ENCODE measurements at places on chromosomes 12 and 14.

GRCh38 chr12:12996209-12996608, 3.9 kb downstream of the HEBP1 start:
- DNase-seq = no peak

- no peak for DNase-seq
These were observed 55.5 kb downstream of the CRACR2A start for GRCh38 chr12:3697311-3697870.

- DNase-seq = no peak
These were observed 15.6 kb upstream of the REP15 start for GRCh38 chr12:27680619-27681018.

GRCh38 chr14:99233222-99234035, 38.6 kb downstream of the BCL11B start:
- no peak for DNase-seq

- no peak for DNase-seq
These were observed 196.9 kb downstream of the GRIN2B start for GRCh38 chr12:13784504-13784903.

DNA sequence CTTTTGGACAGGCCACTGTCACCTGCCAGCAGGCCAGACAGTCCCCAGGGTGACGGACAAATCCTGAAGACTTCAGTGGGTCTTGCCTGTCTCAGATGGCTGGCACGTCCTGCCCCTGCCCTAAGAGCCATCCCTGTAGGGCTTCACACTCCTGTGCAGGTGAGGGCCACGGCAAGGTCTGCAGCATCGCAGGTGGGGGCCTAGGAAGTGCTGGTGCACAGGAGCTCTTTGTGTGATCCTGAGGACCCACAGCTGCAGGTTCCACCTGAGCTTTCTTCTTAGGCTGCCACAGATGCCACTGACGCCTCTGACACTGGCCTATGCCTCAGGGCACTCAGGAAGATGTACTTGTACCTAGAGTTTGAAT, 108.5 kb upstream of the FKBP4 start:
- DNase-seq = no peak

GRCh38 chr12:114684098-114684869, at the start of gene TBX3:
Gene TBX3 (minus strand): TSS chr12:114684175. CDS start chr12:114683200, 975 bp downstream.
- DNase-seq = no peak

DNA sequence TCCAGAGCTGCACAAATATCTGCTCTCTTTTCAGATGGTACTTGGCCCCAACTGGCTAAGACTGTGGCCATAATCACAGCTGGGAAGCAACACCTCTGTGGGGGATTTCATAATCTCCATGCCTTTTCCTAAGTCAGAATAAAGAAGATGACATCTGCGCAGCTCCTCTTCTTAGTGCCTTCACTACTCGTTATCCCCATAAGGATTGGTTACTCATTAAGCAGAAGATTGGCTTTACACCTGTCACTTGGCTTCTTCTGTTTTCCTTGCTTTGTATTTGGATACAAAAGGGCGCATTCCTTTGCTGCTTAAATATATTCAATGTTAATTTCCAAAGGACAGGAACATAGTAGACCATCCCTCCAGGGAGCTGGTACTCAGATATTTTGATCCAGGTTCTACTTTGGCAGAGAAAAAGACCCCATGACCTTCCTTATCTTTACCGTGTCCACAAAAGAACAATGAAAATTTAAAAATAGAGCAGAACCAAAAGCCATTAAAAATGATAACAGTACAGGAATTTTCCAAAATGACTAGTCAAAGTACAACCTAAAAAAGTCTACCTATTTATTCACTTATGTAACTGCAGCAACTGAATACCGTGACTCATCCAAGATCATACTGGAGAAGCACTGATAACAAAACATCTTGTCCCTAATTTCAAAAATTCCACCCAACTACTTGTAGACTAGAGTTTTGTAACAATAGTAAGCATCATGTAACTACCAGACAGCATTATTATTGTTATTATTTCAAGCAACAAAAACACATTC, 352.3 kb upstream of the TMPO start:
- DNase-seq = no peak

- DNase-seq = no peak
These were observed 269.9 kb downstream of the ADAMTS20 start for GRCh38 chr12:43282106-43282505.

- DNase-seq = no peak
These were observed 205.0 kb upstream of the DDHD1 start for GRCh38 chr14:53358166-53358565.

GRCh38 chr14:98582276-98582675, 689.7 kb downstream of the BCL11B start:
- no peak for DNase-seq

GRCh38 chr14:56170877-56171422, 52.7 kb downstream of the PELI2 start:
- DNase-seq = no peak

DNA sequence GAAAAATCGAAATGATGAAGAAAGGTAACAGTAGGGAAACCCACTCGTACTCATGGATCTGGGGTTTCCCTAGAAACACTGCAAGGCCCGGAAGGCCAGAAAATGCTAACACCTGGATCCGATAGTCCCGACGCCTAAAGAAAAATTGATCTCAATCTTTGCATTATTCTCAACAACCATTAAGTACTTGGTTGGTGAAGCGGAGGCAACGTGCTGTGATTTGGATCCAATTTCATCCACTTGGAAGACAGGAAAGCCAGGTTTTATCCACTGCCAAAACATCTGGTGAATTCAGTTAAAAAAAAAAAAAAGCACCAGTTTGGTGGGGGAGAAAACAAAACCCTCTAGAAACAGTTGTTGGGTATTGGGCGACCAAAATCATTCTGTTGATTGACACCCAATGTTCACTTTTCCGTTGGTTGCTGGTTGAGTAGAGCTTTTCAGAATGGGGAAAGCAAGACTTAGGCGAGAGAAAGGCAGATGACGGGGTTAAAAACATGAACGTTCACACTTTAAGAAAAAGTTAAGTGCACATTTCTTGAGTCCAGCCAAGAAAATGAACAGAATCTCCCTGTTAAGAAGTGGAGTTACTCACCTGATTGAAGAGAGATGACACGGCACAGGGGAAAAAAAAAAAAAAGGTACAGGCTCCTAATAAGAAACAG, 41.9 kb upstream of the MED13L start:
- DNase-seq = no peak

DNA sequence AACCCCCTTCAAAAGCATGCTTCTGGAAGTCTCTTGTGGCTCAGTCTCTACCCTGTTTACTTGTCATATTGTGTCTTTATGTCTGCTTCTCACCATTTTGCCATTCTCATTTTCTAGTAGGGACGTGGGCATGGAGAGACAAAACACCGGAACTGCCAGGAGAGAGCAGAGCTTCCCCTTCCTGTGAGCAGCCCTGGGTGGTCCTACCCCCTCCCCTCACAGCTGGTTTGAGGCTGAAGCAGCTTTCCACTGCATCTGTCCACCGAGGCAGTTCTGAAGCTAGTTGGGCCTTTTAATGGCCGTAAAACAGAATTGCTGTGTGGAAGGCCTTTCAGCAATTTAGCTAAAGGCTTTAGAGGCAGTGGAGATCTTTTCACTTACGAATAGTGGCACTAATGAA, 77.0 kb downstream of the PELI2 start:
- no peak for DNase-seq

DNA sequence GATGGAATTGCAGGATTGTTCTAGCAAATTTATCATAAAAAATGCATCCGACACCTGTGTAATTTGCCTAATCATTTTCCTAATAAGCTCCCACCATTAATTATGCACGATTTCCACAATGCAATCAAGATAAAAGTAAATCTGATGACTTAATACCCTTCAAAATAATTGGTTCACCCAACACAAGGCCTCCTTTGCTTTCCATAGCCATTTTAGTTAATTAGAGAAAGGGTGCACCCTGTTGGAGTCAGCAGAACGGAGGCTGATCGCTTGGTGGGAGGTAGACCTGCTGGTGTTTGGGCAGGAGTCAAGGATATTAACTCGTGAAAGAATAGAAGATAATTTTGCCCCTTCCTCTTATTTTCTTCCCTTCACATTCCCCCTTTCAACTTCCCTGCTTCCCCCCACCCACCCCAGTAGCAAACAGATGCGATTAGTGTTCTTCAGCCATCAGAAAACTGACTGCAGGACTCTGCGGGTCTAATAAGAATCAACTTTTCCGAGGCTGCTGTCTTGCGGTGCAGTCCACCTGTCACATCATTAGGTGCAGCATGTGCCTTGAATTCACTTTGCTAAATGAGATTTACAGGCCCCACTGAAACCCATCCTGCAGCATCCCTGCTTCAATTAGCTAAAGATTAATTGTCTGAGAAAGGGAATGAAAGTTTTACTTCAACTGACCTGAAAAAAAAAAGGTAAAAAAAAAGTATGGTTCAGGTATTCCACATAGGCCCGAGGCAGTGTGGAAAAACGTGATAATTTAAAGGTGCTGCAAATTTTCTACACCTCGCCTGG, 553.7 kb upstream of the LMO3 start:
- DNase-seq = no peak

- DNase-seq = no peak
These were observed 114.2 kb upstream of the ARID2 start for GRCh38 chr12:45615268-45615667.

DNA sequence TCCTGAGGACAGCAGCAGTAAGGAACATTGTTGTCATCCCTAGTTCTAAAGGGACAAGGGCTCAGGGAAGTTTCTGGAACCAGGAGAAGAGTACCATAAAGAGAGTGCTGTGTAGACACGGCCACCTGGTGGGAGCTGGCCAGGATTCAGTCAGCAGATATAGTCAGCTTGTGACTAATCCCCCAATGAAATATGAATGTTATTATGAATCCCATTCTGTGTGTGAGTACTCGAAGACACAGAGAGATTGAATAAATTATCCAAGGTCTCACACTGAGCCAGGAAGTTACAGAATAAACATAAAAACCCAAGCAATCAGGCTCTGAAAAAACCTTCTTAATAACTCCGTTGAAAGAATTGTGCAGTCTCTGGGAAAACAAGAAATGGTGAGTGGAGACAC, 1359.5 kb downstream of the AACS start:
- DNase-seq = no peak

- DNase-seq = no peak
These were observed 87.7 kb downstream of the PELI2 start for GRCh38 chr14:56205881-56206280.

GRCh38 chr12:67504026-67504425, 144.5 kb upstream of the DYRK2 start:
- DNase-seq = no peak

DNA sequence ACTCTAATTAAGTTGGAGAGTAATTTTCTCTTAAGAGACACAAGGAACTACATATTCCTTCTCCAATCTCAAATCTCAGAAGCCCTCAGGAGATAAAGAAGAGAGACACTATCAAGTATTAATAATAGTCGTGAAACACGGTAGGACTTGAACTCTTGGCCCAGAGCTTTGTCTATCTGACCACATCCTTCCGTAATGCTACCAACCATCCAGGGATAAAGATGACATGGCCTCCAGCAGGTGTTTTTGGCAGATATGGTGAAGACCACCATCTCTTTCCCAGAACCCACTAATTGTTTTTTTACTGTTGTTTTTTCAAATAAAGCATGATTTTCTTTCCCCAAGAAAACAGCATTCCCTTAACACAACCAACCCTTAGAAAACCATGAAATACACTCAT, 3.4 kb downstream of the ZNF384 start:
- no peak for DNase-seq

- peak; percentile 51 for DNase-seq
These were observed 42.4 kb upstream of the SGPP1 start for GRCh38 chr14:63770187-63770807.

DNA sequence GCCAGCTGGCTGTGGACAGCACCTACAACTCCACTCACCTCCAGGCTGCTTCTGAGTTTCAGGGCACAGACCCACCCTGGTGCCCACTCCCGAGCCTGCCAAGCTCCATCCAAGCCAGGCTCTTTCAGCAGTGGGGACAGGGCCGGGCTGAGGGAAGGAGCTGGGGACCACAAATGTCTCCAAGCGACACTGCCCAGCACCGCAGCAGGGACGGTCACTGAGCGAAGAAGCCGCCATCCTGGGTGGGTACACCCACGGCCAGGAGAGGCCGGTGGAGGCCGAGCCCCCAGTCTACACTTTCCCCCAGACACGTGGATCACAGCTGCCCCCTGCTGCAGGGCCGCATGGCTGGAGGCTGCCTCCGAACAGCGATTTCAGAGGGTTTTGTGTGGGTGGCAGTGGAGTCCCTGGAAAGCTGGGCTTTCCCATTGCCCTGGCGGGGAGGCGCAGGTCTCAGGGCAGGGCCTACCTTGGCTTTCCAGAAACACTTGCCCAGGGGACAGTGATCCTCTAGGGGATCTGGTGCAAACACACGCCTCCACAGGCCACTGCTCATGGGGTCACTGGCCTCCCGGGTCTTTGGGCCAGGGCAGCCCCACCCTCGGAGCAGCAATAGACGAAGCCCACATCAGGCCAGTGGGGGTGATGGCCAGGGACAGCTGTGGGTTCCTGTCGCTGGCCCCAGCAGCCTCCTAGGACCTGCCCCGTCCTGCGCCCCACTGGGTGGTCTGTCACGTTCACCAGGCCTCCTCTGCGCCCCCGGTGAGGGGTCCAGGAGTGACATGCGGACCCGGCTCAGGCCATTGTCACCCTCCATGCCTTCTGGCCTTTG, 1.2 kb upstream of the GPR132 start:
- peak; percentile 39 for DNase-seq

- DNase-seq = no peak
These were observed 1504.6 kb upstream of the FLRT2 start for GRCh38 chr14:84025106-84026012.

GRCh38 chr14:104432611-104433231, 146.8 kb upstream of the C14orf180 start:
- DNase-seq = no peak

DNA sequence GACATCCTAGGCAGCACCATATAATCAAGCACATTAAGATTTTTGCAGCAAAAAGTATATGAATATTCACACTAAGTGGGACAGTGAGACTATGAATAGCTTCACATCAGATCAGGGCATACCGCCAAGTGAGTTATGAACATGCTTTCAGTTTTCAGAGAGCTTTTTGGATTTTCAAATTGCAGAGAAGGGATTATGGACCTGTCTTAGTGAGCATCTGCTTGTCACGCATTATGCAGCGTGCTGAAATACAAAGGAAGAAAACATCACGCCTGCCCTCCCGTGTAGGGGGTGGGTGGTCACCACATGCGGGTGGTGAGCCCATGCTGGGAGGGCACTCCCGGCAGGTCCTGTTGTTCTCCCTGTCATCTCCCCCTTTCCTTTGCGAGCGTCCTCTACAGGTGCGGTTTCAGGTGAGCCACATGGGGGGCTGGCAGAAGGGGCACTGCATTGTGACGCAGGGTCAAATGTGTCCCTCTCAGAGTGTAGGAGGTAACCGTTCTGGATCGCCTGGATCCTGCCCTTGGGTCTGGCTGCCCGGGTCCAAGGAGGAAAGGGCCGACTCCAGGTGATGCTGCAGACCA, 42.6 kb downstream of the TRAF3 start:
- DNase-seq = no peak

GRCh38 chr14:20836668-20837338, 34.2 kb upstream of the RNASE1 start:
- no peak for DNase-seq
